ENCODE measurements at places on chromosomes 6 and 20.

- DNase-seq, result no peak
These were observed 58.8 kb downstream of the TPD52L1 start for GRCh38 chr6:125212377-125212776.

- DNase-seq, result no peak
These were observed 45.5 kb upstream of the CD83 start for GRCh38 chr6:14072084-14072483.

- DNase-seq, result no peak
These were observed 241 bp upstream of the CFAP206 start for GRCh38 chr6:87407561-87407900.

GRCh38 chr20:55544638-55545037 is 460.7 kb downstream of the CBLN4 start:
- no peak for DNase-seq

- no peak for DNase-seq
These were observed 10.7 kb downstream of the TMEM181 start for GRCh38 chr6:158570681-158570962.

- DNase-seq, result no peak
These were observed 39.8 kb upstream of the TGM3 start for GRCh38 chr20:2255926-2256531.

- no peak for DNase-seq
These were observed 9.9 kb downstream of the MAFB start for GRCh38 chr20:40679184-40679583.

DNA sequence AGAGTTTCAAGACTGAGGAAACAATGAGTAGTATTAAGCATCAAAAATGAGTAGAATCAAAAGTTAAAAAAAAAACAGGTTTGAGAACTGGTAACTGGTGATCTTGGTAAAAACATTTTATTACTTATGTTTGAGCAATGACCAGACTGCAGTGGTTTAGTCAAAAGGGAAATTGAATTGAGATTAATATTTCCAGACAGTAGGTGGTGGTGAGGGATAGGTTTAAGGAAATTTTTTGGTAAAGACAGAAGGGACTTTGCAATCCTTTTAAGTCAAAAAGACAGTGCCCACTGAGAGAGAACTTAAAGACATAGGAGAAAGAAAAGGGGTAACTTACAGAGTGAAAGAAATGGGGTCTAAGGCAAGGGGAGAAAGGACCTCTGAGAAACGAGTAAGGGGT is 156.9 kb downstream of the ASCC3 start:
- no peak for DNase-seq

GRCh38 chr20:45407067-45407745 is 883 bp upstream of the DBNDD2 start:
- no peak for DNase-seq

DNA sequence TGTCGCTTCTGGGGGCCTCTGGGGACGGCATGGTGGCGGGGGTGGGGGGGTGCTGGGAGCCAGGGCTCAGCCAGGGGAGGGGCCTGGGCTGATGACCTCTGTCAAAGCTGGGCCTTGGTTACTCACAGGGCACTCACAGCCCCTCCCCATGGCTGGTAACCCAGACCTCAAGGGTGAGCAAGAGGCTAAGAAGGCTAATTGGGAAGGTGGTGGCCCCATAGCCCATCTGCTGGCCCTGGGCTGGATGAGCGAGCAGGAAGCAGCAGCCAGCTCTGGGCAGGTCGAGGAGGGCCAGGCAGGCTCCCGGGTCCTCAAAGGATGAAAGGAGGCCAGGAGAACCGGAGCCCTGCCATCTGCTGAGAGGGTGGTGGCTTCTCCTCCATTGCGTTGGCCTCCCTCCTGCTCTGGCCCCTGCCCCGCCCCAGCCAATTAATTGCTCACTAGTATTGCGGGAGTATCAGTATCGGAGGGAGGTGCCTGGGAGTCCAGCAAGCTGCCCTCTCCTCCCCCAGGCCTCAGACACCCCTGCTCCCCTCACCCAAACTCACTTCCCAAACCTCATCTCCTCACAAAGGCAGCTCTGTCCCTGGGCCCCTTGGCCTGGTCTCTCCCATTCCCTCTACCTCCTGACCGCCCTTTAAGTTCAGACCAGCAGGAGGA is 1.0 kb upstream of the CDSN start:
- no peak for DNase-seq

GRCh38 chr6:108566406-108566805 is 5.7 kb downstream of the FOXO3 start:
- DNase-seq, result no peak

- DNase-seq, result no peak
These were observed 91.2 kb upstream of the TINAG start for GRCh38 chr6:54217018-54217417.

DNA sequence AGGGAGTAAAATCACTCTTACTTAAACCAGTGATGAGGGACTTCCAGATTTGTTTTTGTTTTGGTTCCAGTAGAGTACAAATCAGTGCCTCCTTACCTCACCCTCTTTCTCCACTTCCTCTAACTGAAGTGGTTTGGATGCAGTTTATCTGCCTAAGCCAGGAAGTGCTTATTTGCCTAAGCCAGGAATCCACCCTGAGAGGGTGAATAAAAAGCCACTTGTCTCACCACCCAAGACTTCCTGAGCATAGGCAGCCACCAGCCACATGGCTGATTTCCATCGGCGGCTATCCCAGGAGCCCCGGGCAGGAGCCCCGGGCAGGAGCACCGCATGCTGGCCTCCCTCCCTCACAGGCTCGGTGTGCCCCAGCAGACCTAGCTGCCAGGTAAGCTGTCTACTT is 12.0 kb downstream of the LRP11 start:
- DNase-seq, result no peak

DNA sequence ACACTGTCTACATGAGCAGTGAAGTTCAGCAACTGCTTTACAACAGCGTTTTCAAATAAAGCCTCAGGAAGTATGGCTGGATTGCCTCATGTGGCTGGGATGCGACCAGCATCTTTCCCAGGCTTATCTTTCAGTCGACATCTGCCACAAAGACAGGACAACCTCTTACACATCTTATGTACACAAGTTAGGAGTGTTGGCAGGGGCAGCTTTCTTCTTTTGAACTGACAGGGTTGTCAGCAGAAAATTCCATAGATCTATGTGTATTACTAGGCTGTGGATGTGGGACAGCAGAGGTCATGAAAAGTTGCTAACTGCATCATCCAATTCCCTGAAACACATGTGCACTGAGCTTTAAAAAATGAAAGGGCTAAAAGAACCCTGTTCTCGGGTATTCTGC is 48.1 kb downstream of the PLAGL1 start:
- DNase-seq, result no peak

DNA sequence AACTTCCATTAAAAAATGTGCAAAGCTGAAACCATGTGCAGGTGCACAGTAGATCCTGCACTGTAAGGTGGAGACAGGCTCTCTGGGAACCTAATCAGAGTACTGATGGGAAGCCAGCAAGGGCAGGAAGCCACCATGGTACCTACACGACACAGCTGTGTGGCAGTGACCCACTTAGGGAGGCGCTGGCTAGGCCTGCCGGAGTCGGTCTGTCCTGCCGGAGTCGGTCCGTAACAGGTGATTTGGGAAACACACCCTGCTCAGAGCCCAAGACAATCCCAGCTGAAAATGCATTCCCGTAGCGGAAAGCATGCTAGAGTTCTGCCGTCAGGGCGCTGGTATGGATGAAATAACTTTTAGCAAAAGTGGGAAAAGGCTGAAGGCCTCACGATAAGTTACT is 17.2 kb downstream of the TXNDC5 start:
- DNase-seq, result no peak

GRCh38 chr6:44742828-44743372 is 355.4 kb downstream of the CDC5L start:
- no peak for DNase-seq

GRCh38 chr6:8391934-8392333 is 43.4 kb downstream of the SLC35B3 start:
- DNase-seq, result no peak
